AG04449 (cell line): ENCODE measurements at places on chromosomes 12 and 14.

GRCh38 chr14:59429790-59430189 is 35.4 kb downstream of the GPR135 start:
- no peak for DNase-seq

- DNase-seq: no peak
These were observed 4.3 kb downstream of the RACGAP1 start for GRCh38 chr12:50021031-50021430.

DNA sequence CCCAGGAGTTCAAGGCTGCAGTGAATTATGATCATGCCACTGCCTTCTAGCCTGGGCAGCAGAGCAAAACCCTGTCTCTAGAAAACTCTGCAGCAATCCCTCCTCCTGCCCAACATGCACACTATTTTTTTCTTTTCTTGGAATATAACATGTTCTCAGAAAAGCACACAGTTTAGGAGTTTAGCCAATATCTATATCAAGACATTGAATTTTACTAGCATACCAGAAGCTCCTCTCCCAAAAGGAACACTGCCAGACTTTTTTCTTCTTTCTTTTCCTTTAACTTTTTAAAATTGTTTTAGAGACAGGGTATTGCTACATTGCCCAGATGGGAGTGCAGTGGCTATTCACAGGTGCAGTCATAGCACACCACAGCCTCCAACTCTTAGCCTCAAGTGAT is 107.1 kb upstream of the AEBP2 start:
- no peak for DNase-seq

- DNase-seq: no peak
These were observed 125.2 kb downstream of the NTF3 start for GRCh38 chr12:5556946-5557673.

- no peak for DNase-seq
These were observed 4.3 kb downstream of the PRKAB1 start for GRCh38 chr12:119672194-119672593.

GRCh38 chr12:109817627-109818231 is 15.5 kb downstream of the TRPV4 start:
- no peak for DNase-seq

DNA sequence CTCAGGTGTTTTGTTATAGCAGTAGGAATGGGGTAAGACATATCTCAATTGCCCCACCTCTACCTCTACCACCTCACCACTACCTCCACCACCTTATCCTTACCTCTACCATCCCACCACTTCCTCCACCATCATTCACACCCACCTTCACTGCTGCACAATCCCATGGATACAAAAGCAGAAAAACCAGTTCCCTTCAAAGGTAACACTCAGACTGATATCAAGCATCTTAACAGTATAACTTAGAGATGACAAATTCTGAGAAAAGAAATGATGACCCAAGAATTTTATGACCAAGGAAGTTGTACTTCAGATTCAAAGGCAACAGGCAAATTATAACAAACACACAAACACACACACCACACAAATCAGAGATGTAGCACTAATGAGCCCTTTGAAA is 189.4 kb downstream of the NUAK1 start:
- no peak for DNase-seq

- no peak for DNase-seq
These were observed 3.1 kb upstream of the ANKRD33 start for GRCh38 chr12:51884676-51885229.

- DNase-seq: no peak
These were observed 32.7 kb upstream of the NAP1L1 start for GRCh38 chr12:76117067-76117691.

DNA sequence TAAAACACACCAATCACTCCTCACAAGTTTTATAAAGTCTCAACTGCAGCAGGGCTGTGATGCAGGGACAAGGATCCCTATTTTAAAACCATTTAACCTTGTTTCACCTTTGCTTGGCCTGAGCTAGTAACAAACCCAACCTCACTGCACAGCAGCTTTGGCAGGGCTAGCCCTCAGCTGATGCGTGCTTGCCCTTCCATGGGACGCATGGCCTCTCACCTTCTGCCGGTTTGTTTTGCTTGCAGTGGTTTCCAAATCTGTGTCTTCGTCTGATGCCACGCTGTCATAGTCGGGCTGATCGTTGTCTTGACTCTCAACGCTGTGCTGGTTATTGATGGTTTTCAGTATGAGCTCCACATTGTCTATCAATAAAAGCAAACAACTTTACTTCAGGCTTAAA is 43.3 kb downstream of the GIT2 start:
- no peak for DNase-seq

GRCh38 chr12:122738571-122738970 is 7.9 kb upstream of the HCAR1 start:
- no peak for DNase-seq
